Kidney tubule cell (primary cell): ENCODE measurements at places on chromosomes 2 and 18.

DNA sequence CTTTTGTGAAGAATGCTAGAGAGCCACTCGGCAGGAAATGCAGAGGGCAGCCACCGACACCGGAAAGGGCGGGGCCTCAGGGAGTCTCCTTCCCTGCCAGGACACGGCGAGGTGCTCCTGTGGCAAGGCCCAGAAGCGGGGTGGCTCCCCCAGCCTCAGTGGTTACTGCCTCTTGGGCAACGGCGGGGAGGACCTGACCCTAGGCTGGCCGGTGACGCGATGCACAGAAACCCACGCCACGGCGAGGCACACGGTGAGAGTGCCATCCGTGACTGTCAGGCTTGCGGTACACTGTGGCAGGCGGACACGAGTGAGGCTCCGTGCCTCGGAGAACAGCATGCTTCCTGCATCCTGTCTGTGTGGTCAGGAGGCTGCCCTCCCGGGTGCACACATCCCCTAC lies 47.8 kb downstream of the ZAP70 start:
- no peak for DNase-seq

GRCh38 chr2:63300835-63301234 lies 250.2 kb downstream of the OTX1 start:
- no peak for DNase-seq

DNA sequence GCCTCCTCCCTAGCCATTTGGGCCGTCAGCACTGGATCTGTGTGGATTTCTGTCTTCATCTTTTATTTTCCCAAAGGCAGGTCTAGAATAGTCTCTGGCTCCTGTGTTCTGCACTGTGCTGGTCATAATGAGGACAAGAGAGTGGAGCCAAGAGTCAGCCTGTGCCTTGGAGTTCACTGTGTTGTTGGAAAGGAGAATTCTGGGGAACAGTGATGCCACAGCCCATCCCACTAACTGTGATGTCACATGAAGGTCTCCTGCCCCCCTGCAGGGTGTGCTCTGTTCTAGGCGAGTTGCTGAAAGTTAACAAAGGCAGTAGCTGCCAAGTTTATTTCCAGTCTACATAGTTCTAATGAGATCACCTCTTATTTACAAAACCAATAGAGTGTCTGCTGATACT lies 248.5 kb downstream of the TPGS2 start:
- DNase-seq, result peak; percentile 59

DNA sequence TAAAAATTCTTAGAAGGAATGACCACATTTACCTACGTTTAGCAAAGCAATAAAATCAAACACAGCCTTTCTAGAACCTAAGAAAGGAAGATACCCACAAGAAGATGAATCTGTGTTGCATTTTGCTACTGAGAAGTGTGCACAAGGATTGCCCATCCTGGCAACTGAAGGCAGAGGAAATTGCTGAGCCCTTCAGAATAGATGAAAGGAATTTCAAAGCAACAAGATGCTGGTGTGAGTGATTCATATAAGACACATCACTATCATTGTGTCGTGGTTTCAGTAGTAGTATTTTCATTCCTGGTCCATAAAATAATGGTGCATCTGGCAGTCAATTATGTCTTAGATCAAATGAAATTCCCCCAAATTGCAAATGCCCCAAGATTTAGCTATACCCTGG lies 48.4 kb upstream of the ANKRD44 start:
- peak; percentile 52 for DNase-seq

GRCh38 chr2:193743089-193743488 lies 1548.4 kb upstream of the TMEFF2 start:
- DNase-seq, result no peak

GRCh38 chr2:164747140-164747539 lies 94.5 kb downstream of the COBLL1 start:
- peak; percentile 9 for DNase-seq

DNA sequence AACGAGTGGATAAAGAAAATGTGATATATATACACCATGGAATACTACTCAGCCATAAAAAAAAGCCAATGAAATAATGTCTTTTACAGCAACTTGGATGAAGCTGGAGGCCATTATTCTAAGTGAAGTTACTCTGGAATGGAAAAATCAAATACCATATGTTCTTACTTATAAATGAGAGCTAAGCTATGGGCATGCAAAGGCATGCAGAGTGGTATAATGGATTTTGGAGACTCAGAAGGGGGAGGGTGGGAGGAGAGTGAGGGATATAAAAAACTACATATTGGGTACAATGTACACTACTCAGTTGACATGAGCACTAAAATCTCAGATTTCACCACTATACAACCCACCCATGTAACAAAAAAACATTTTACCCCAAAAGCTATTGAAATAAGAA lies 1.7 kb upstream of the MSGN1 start:
- DNase-seq, result no peak

DNA sequence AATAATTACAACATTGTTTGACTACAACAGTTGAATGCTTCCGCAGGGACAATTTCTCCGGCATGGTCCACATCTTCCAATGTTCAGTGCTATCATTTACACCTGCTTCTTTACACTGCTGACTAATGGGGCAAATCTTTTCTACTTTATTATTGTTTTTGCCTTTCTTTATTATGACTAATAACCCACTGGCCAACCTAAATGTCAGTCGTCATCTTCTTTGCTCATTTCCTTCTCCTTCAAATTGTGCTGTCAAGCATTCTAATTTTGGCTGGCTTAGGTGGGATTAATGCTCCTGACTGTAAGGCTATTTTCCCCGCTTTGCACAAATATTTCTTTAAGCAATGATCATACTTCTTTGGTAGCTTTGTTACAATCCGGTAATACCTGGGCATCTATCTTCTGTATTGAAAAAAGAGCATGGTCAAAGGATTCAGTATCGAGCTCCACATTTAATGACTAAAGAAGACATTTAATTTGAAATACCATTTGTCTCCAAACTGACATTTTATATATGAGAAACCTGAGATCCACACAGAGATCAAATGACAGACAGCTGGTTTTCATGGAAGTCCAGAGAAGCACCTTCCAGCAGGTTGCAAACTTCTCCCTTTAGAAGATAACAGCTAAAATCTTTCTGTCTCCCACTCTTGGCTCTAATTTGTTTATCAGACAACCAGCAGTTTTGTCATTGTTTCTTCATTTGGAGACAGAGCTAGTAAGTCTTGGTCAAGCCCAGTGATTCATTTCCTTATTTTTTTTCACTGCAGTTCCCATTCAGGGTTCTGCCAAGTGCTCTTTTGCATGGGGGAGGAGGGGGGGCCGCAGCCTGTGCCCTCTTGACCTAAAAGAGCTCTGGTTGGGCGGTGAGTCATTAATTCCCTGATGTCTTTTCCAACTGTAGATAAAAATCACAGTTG lies 132.9 kb downstream of the SOCS6 start:
- peak; percentile 96 for DNase-seq

DNA sequence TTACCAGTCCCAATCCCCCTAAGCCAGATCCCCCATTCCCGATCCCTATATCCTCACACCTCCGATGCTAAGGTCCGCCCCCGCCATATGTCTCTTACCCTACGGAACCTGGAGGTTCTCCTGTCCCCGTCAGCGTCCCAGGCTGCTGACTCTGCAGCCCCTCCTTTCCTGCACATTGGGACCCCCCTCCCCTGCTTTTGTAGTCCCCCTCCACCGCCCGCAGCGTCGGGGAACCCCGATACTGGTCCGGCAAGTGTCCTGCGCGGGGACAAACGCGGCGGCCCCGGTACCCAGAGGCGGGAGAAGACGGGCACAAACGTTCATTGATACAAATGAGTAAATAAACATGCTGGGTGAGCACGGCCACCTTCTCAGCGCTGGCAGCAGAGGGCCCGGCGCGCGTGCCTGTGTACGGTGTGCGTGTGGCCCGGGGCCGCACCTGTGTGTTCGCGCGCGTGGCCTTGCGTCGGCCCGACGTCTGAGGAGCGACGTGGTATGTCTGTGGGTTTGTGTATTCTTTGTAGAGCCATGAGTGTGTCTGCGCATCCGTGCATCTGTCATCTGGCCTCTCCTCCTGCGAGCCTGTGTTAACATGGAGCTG lies 2.0 kb upstream of the CYP26B1 start:
- peak; percentile 3 for DNase-seq

DNA sequence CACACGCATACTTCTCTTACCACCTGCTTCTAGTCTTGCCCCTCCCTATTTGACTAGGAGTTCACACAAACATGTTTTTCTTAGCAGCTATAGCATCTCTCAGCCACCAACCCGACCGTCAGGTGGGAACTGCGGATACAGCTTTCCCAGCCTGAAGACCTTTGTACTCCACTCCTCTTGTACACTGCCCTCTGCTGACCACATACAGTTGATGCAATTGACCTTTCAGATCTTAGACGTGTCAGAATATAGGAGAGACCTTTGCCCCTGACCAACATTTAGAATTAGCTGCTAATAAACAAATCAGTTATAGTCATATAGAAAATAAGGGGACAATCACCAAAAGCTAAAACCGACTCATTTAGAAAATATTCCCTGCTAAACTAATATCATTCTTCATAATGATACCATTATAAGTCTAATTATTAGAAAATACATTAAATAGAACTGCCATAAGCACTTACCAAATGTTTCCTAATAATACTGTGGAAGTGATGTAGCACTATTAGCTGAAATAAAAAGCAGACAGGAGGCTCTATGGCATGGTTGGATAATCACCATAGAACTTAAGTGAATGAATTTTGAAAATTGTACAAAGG lies 208.4 kb downstream of the RAD51AP2 start:
- peak; percentile 74 for DNase-seq
